Hepatocyte (in vitro differentiated cells): ENCODE measurements at places on chromosomes 2 and 18.
A peak's percentile ranks its signal among the peaks of the same experiment; 100 is the strongest.

DNA sequence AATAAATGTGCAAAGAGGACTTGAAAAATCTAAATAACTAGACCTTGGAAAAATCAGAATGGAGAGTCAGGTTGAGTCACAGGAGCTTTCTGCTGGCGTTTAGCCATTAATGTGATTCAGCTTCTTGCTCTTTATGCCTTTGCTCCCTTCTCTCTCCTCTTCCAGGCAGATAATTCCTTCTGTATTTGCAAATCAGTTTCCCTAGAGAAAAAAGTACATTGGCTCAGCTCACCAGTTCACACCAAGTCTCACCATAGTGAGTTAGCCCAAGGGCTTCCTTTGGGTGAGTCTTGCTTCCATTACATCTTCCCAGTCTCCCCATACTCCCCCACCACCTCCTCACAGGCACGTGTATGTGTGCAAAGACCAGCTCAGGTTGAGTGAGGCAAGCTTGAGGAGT lies 73.6 kb downstream of the CYBRD1 start:
- DNase-seq: peak; percentile 35

DNA sequence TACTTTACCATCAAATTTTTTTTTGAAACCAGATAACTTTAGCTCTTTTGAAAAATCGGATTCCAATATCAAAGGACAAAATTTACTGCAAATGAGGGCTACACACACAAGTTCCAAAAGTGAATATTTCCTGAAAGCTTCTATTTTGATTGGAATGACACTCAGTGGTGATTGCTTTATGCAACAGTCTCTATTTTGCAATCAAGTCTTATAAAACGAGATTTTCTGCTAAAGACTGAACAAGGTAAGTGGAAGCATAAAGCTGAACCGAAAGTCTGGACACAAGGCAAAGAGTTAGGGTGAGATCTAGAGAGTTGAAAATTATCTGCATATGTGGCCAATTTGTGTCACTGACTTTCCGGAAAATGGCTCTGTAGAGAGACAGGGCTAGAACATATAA lies 145.0 kb upstream of the OSR1 start:
- no peak for DNase-seq

DNA sequence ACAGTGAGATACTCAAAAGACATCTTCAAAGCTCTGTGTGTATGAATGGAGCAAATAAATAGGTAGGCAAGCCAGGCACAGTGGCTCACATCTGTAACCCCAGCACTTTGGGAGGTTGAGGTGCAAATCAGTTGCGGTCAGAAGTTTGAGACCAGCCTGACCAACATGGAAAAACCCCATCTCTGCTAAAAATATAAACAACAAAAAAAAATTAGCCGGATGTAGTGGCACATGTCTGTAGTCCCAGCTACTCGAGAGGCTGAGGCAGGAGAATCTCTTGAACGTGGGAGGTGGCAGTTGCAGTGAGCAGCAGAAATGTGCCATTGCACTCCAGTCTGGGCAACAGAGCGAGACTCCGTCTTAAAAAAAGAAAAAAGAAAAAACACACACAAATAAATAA lies 945.1 kb upstream of the PIK3C3 start:
- DNase-seq: no peak

GRCh38 chr2:88011011-88011410 lies 5.3 kb downstream of the RNU2-63P start:
- no peak for DNase-seq

DNA sequence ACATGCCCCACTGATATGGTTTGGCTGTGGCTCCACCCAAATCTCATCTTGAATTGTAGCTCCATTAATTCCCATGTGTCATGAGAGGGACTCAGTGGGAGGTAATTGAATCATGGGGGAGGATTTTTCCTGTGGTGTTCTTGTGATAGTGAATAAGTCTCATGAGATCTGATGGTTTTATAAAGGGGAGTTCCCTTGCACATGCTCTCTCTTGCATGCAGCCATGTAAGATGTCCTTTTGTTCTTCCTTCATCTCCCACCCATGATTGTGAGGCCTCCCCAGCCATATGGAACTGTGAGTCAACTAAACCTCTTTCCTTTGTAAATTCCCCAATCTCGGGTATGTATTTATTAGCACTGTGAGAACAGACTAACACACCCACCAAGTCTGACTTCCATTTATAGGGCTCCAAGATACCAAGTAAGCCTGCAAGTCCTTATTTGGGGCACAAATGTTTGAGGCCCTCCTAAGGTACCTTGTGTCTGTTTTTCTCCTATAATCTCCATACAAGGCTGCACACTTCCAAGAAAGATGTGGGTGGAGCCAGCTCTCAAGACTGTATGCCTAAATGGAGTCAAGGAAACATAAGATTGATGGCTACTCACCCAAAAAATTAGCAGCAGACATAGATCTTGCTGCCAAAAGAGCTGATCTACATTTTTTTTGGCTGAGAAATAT lies 364.7 kb downstream of the TXNL1 start:
- no peak for DNase-seq

- DNase-seq: no peak
These were observed 138.7 kb downstream of the CDH20 start for GRCh38 chr18:61471942-61472341.

- no peak for DNase-seq
These were observed 8.8 kb downstream of the NABP1 start for GRCh38 chr2:191686729-191687128.

GRCh38 chr2:70133491-70134322 lies 46.4 kb downstream of the PCBP1 start:
- no peak for DNase-seq

- DNase-seq: no peak
These were observed 32.4 kb upstream of the TMEM131 start for GRCh38 chr2:98028101-98028561.

- DNase-seq: no peak
These were observed 5.2 kb downstream of the TMEM18 start for GRCh38 chr2:671787-672605.

DNA sequence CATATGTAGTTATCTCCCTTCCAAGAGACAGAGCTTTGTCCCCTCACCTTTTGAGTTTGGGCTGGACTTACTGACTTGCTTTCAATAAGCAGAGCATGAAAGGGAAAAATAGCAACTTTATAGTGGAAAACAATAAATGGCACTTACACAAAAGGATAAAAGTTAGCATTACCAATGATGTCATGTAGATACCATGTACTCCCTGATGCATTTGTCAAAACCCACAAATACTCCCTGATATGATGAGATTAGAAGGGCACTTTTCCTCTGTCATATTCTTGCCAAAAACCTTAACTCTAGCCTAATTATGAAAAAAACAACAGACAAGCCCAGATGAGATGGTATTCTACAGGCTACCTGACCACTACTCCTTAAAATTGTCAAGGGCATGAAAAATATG lies 16.0 kb downstream of the HIBCH start:
- DNase-seq: no peak

GRCh38 chr2:4909346-4910009 lies 782.7 kb upstream of the SOX11 start:
- DNase-seq: no peak

DNA sequence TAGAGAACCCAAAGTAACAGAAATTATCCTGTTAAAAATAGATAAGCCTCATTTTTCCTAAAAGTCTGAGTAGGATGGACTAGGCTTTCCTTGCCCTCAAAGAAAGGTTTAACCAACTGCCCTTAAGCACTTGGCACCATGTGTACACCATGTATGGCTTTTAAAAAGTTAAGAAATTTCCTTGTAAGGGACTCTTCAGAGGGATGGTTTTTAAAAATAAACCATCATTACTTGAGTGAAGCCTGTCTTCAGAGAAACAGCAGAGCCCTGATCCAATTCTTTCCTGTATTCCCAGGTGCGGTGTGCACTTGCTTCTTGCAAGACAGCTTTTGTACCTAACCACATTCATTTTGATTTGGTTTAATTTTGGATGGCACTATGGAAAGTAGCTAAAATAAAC lies 1.1 kb upstream of the NEMP2 start:
- DNase-seq: no peak

DNA sequence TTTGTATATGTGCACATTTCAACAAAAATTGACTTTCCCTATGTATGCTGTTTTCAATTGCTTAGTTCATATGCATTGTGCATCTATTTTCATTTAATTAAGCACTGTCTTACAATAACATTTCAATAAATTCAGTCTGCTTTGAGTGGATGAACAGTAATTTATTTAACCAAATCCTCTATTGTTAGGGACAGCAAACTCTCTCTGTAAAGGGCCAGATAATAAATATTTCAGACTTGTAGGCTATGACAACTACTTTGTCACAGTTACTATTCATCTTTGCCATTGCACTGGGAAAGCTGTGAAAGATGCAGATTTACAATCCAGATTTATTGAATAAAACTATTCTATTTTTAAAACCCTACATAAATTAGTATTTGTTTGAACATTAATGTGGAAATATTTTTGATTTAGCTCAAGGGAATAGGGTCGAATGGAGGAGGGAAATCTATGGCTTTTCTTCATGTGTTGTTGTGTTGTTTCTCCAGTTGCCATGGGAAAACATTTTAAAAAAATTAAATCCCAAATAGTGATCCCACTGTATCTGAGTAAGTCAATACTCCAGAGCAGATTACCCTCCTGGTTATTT lies 14.2 kb upstream of the RAB27B start:
- no peak for DNase-seq

- DNase-seq: peak; percentile 81
These were observed 49.7 kb upstream of the CD28 start for GRCh38 chr2:203656522-203657287.

- DNase-seq: no peak
These were observed 354.3 kb upstream of the ID2 start for GRCh38 chr2:8327371-8328100.

DNA sequence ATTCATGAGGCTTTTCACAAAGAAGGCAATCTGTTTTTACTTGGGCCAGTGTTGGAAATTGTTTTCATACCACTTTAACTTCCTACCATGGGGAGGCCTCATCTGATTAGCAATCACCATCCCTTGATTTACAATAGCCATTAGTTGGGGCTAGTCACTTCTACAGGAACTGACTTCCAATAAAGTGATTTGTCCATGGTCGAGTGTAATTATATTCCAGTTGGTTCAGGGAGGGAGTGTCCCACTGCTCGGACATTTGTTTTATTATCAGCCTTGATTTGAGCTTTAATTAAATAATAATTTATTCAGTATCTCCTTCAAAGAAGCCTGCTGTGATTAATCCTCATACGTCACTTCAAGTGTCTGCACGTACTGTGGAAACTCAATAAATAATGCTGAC lies 233.9 kb upstream of the CNTNAP5 start:
- no peak for DNase-seq
